ENCODE measurements at places on chromosomes 12 and 14. TPM values are rescaled to one million over a fixed set of nuclear protein-coding genes. Genes with fewer than 3 reads are reported as not detected.
A peak's percentile ranks its signal among the peaks of the same experiment; 100 is the strongest.

GRCh38 chr12:45729233-45730083, at the start of gene ARID2:
ARID2 (plus strand) TSS chr12:45729706; CDS start chr12:45729837, 131 bp downstream.
- peak; percentile 44 for DNase-seq

MYF6 gene
- total RNA-seq, result 0.33 TPM

GRCh38 chr14:89107626-89108025, 283.2 kb downstream of the TTC8 start:
- DNase-seq, result no peak

DNA sequence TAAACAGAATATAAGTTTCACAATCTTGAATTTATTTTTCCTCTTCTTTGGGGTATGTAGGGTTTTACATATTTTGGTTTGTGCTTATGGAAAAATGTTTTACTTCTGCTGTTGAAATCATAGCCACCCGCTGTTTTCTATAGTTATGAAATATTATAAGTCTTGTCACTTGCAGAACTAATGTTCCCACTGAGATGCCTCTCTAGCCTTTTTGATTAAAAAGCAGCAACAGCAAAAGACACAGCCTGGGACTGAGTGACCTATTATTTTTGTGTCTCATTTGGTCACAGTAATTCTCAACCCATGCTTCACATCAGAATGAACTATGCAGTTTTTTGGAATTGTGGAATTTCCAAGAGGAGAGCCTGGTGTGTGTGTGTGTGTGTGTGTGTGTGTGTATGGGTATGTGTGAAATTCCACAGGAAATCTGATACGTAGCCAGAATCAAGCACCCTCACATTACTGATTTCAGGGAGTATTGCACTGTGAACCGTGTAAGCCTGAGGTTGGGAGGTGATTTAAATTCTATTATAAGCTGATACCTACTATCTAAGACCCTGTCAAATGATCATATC, 55.7 kb upstream of the FRMD6 start:
- no peak for DNase-seq

DNA sequence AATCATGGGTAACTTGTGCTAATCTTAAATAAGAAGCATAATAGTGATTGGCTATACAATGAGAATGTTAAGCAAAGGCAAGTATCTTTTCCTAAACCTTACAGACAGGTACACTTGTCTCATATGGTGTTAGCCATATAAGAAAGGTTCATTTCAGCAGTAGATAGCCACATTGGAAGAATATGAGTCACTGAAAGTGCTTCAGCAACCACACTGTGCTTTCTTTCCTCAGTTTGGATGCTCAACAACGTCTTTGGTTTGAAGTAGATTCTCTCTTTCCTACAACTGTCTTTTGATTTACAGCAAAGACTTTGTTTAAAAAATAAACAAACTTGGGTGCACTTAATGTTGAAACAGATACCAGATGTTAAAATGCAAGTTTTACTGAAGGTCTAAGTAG, 8.9 kb downstream of the DDHD1 start:
- no peak for DNase-seq

GRCh38 chr14:55122440-55122986, 6.5 kb upstream of the LGALS3 start:
- DNase-seq, result no peak

PRKAB1 gene
- total RNA-seq, result 44.7 TPM

ABHD4 gene
- 30.5 TPM for total RNA-seq

FAM186B gene
- 0.24 TPM for total RNA-seq

DNA sequence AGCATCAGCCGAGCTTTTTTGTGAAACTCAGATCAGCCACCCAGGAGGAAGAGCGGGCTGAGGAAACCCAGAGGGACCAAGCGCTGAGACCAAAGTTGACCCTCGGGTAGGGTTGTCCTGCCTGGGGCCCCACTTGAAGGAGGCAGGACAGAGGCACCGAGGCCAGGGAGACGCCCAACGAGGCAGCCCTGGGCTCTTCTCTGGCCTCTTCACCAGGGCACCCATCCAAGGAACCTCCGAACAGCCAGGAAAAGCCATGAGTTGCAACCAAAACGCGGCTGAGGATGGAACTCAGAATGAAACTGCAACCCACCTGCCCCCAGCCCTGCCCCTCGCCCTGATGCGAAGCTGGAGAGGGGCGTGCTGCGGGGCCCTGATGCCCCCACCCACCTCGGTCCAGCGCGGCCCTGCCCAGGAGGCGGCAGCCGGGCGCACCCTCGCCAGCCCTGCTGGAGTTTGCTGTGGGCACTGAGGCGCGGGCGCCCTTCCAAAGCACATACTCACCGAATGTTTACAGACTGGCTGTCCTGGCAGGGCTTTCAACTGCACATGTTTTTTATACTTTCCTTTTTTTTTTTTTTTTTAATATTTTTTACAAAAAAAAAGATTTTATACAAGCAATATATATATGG, 41.9 kb downstream of the JDP2 start:
- DNase-seq, result no peak

DNA sequence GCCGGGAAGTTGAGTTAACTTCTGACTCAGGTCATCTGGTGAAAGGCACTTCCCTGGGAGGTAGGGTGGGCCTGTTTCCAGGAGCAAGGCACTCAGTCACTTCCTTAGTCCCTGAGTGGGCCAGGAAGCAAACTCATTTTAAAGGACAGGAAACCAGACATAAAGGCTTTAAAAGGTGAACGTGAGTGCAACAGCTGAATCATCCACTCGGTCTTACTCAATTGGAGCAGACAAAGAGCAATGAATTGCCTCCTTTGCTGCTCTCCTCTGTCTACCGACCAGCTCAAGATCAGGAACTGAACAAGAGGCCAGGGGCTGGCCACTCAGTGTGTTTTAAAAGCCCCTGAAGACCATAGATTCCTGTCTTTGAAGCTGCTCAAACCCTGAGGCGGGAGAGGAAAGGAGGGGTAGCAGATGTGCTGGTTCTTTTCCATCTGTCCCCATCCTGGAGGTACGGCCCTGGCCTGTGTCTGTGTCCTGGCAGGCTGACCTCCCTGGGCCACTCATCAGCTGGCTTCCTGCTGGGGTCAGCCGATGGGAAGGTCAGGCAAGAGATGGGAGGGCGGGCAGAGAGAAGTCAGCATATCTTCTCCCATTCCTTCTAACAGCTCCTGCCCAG, 148.9 kb downstream of the PPM1H start:
- no peak for DNase-seq

PTCSC3 gene
- total RNA-seq, result not detected

LIN7A gene
- total RNA-seq, result 8.2 TPM

DHRS1 gene
- 33.4 TPM for total RNA-seq

DNA sequence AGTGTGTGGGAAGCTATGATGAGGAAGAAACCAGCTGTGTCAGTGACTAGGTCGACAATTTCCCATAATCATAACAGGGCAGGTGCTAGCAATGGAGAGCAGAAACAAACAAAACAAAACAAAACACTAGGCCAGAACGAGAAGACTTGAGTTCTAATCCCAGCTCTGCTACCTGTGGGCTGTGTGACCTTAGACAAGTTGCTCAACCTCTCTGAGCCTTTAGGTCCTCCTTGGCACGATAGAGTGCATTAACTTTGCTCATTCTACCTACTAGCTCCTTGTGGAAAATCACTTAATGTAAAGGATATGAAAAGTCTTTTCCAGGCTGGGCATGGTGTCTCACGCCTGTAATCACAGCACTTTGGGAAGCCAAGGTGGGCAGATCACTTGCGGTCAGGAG, 11.2 kb downstream of the HHIPL1 start:
- DNase-seq, result no peak

DNA sequence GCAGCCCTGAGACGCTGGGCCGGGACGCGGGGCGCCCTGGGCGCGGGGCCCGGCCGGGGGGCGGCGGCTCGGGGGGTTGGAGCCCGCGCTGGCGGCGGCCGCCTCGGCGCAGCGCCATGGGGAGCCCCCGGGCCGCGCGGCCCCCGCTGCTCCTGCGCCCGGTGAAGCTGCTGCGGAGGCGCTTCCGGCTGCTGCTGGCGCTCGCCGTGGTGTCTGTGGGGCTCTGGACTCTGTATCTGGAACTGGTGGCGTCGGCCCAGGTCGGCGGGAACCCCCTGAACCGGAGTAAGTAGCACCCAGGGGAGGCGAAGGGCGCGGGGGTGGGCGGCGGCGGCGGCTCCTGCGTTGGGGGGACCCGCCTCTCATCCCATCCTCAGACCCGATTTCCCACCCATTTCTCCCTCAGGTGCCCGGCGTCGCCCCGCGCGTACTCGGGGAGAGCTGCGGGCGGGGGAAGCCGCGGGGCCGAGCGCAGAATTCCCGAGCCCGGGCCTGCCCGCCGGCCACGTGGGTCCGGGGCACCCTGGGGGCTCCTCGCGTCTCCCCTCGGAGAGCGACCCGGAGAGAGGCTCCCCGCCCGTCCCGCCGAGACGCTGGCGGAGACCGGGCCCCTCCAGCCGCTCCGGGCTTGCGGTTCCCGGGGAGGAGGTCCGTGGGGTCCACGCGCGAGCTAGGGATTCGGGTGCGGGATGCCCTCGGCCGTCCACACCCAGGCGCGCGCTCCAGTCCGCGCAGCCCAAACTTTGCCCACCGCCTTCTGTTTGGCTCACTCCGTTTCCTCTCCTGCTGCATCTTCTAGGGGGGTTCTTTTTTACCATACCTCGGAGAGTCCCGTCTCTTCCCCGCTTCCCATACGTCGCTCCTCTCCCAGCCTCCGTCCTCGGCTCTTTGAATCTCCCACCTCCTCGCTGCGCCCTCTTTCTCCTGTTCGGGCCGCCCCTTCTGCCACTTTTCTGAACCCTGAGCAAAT, 807 bp downstream of the B4GALNT3 start:
- no peak for DNase-seq

DNA sequence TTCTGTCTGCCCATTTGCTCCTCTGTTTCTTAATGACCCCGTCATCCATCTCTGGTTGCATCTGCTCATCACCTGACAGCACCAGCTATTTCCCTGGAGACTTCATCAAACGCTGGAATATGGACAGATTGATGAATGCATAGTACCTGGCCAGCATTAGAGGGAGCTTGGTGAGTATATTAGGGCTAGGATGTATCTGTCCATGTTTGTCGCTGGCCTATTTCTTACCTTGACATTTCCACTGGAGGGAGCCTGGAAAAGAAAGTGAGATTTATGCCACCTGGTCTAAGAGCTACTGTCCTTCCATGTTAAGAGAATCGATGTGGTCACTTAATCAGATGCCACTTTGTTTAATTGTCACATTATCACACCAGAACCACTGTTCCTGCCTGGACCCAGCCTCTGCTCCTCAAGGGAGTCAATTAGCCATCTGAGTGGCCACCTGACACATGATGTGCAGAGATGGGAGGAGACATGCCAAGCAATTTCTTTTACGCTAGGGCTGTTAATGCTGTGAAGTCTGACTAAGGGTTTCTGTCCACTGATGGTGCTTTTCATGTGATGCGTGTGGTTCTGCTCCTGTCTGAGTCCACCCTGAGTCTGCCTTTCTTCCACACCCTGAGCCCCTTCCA, 75.3 kb upstream of the SFSWAP start:
- no peak for DNase-seq

GRCh38 chr14:39740454-39740853, 308.2 kb upstream of the FBXO33 start:
- DNase-seq, result no peak

- no peak for DNase-seq
Observed at GRCh38 chr14:85454226-85454813, 75.6 kb upstream of the FLRT2 start.

ARG2 gene
- 25.1 TPM for total RNA-seq

- no peak for DNase-seq
Observed at GRCh38 chr14:29005647-29006046, 239.1 kb downstream of the FOXG1 start.

CCDC196 gene
- total RNA-seq, result not detected

DNA sequence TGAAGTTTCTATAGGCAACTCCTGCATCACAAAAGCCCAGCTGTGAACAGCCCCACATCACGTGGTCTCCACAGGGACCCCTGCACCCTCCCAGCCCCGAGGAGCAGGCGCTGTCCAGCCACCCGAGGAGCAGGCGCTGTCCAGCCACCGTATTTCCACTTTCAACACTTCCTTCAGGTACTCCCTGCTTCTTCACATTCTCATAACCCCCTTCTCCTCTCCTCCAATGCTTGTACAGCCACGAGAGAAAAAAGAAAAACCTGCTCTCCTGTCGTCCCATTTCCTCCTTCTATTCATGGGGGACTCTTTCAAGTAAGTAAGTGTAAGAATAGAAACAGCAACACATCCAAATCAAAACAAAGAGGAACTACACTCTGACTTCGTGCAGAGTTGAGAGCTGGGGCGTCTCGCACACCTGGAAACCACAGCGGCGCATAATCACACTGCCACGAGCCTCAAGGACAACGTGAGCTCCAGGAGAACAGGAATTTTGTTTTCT, 11.9 kb downstream of the CDC42BPB start:
- DNase-seq, result no peak

CCDC59 gene
- 37.5 TPM for total RNA-seq

GRCh38 chr14:26992403-26993115, 394.7 kb upstream of the NOVA1 start:
- DNase-seq, result no peak

DNA sequence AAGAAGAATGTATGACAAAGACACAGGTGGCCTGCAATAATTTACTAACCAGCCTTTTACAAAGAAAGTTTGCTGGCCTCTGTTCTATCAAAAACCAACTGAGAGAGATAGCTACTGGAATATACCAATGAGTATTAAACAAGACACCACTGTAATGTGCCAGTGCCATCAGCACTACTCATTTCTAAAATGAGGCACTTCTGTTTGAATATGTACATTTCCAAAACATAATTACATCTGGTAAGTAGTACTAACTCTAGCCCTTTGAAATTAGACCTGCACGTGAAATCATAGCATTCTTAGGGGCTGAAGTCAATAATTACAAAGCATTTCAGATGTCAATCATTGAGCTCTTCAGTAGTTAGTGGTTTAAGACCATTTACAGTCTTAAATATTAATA, 6.9 kb upstream of the SYCP3 start:
- DNase-seq, result no peak

- no peak for DNase-seq
Observed at GRCh38 chr12:80316222-80316621, 127.8 kb upstream of the PTPRQ start.

DNA sequence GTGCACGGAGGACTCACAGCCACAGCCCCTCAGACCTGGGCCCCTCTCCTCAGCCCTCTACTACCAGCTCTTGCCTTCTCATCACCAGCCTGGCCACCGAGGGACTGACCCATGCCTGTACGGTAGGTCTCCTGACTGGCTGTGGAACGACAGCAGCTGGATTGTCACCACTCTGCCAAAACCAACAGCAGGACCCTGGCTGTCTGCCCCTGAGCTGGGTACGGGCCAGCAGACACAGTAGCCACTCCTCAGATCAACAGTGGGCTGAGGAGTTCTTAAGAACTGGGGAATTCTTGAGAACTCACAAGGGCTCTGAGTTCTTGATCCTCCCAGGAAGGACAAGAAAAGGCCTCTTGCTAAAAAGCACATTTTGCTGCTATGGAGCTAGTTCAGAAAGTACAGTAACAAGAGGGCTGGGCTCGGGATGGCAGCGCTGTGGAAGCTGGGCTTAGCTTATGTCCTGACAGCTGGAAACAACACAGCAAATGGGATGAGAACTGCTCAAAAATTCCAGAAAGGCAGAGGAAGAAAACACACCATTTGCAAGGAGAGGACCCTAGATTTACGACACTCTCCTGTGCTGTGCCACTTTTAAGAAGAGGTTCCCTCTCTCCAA, 176.4 kb downstream of the ANO2 start:
- no peak for DNase-seq

- DNase-seq, result no peak
Observed at GRCh38 chr12:116880213-116880816, 926 bp downstream of the HRK start.

GRCh38 chr12:112148031-112148513, 22.7 kb downstream of the TRAFD1 start:
- DNase-seq, result no peak
